ENCODE measurements at places on chromosomes 5 and 9.
A peak's percentile ranks its signal among the peaks of the same experiment; 100 is the strongest.

- DNase-seq = no peak
Observed at GRCh38 chr9:96080364-96080763, 204.9 kb downstream of the ERCC6L2 start.

DNA sequence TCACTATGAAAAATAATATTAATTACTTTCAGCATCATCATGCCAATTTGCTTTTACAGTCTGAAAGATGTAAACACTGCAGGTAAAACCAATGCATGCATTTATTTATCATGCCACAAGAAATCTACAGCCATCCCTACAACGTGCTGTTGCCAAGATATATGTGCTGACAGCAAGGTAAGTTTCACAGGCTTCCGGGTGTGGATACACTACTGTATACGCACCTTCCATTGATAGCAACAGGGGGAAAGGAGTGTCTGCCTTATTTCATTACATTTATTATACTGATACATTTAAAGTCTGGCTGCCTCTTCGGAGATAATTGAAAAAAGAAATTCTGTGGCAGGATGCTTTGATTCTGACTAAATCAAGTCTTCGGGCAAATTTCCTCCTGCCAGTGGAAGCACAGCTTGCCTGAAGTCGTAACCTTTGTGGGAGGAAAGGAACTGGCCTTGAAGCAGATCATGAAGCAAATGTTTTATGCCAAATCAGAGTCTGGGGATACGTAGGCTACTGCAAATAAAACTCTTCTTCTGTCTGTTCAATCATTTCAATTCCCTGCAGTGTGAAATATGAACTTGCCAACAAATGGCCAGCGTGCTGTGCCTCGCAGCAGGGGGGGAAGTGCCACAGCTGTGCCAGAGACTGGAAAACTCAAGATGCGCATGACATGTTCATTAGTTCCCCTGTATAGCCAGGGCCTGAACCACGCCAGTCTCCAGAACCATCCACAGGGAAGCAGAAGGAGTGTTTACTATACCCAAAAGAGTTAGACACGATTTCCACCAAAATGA, 268.1 kb downstream of the EFNA5 start:
- no peak for DNase-seq

GRCh38 chr5:178839319-178839704, 20.4 kb upstream of the ZNF354B start:
- DNase-seq = peak; percentile 29

DNA sequence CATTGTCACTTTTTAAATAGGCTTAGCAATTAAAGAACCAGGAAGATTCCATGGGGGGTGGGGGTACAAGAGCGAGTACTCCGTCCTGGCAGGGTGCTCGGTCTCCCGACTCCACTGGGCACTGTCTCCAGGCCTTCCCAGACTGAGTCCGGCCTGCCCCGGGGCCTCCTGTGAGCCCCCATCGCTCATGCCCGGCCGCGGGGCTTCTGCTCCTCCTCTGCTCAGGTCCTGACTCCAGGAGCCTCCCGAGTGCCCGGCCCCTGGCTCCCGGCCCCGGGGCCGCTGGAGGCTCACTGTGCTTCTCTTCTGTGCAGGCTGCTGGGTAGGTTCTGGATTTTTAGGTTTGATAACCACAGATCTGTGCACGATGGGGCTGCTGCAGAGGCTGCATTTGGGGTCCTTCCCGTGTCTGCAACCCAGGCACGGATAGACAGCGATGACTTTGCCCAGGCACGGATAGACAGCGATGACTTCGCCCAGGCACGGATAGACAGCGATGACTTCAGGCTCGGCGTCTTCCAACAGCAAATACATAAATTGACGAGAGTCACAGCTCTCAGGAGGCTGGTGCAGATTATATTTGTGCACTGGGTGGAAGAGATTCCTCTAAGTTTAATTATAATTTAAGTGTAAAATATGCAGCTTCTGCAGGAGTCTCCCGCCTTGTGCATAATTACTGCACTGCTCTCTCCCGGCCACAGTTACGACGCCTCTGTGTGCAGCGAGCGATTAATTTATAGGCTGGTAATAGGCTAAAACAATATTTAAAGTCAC, 74.8 kb upstream of the RXRA start:
- no peak for DNase-seq

DNA sequence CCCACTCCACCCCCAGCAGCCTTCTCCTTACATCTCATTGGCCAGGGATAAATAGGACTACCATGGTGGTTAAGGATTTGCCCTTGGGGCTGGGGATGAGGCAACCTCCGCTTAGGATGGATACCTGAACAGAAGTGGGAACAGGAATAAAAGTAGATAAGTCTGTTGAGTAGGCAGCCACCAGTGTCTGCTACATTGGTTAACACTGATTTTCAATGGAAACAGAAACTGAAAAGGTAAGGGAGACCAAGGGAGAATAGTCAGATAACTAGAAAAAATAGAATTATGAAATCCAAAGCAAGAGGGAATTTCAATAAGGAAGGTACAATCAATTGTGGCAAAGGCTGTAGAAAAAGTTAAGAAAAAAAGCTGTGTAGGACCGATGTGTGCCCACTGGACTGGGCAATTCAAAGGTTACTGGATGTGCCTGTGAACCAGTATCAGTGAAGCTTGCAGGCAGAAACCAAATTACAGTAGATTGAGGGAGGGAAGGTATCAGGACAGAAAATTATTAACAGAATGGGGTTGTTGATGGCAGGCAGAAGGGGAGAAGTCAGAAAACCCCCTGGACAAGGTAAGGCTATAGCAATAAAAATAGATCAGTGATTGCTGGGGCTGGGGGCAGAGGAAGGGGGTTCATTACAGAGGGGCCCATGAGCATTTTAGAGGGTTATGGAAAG, 48.7 kb downstream of the DNAJC21 start:
- no peak for DNase-seq

GRCh38 chr5:131787736-131788135, 9.1 kb downstream of the FNIP1 start:
- no peak for DNase-seq

DNA sequence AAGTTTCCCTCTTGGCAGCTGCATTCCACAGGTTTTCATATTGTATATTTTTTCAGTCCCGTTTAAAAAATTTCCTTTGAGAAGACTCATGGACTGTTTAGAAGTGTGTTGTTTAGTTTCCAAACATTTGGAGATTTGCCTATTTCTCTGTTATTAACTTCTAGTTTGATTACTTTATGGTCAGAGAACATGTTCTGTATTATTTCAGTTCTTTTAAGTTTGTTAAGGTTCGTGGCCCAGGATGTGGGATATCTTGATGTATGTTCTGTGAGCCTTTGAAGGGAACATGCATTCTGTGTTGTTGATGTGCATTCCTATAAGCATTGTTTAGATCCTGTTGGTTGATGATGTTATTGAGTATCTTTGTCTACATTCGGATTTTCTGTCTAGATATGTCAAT, 153.6 kb downstream of the CACNA1B start:
- DNase-seq = no peak

- peak; percentile 74 for DNase-seq
Observed at GRCh38 chr5:463952-464351, 21.0 kb downstream of the EXOC3 start.

DNA sequence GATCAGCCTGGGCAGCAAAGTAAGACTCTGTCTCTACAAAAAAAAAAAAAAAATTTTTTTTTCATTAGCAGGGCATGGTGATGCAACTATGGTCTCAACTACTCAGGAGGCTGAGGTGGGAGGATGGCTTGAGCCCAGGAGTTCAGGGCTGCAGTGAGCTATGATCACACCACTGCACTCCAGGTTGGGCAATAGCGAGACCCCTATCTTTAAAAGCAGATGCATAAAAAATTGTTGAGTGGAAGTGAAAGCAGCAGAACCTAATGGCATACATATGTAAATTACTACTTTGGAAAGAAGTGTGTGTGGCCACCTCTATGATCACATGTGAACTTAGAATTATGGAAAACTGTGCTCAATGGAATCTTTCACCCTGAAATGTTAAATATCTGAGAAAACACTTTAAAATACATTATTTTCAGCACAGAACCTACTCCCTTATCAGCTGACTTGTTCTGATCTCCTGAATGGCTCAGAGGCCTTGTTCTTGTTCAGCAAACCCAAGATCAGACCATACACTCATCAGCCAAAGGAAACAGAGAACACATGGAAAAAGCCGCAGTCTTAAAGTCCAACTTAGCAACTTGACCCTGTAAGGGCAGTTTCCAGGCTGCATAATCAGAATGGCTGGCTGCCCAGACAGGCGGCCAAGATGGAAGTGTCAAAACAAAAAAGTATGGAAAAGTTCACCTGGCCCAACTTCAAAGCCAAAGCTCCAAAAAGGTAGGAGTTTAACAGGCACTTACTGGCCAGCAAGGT, 56.5 kb downstream of the SIL1 start:
- DNase-seq = no peak

DNA sequence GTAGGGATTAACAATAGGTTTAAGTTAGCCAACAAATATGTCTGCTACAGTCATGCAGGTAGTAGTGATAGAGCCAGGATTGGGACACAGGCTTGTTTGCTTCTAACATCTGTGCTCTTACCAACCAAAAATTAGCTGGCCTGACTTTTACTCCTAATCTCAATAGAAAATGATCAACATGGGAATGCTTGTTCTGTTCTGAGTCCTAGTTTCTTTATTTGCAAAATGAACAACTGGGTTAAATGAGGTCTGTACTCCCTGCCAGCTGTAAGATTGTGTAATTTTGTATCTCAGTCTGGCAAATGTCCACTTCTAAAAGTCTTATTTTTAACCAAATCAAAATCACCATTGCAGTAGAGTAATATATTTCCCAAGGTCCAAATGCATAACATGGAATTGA, 216.8 kb downstream of the NMUR2 start:
- no peak for DNase-seq

GRCh38 chr5:92567831-92568450, 1013.1 kb downstream of the NR2F1-AS1 start:
- DNase-seq = no peak

- no peak for DNase-seq
Observed at GRCh38 chr5:35788724-35789123, 68.0 kb upstream of the IL7R start.

DNA sequence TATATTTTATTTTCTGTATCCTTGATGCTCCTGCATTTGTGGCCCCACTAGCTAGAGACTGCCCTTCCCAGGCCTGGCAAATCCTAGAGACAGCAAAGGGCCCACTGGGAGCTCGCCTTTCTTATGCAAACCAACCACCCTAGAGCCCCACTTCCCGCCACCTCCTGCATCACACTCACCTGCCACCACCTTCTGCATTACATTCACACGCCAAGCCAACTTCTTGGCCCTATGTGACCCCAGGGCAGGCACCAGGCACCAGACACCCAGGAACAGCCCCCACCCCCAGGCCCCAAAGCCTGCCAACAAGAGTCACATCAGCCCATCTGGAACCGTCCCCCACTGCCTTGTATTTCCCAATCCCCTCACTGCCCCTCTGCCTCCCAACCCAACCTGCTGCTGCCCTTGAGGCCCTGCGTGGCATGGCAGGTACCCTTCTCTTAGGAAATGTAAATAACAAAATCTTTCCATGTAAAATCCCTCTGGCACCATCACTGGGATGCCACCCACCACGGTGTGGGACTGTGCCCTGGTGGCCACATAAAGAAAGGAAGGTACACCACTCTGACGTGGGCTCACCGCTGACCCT, 22.0 kb downstream of the ROR2 start:
- DNase-seq = no peak

GRCh38 chr9:131836021-131836420, 96.1 kb upstream of the RAPGEF1 start:
- DNase-seq = no peak

GRCh38 chr5:72152545-72152944, 45.3 kb downstream of the MAP1B start:
- no peak for DNase-seq

DNA sequence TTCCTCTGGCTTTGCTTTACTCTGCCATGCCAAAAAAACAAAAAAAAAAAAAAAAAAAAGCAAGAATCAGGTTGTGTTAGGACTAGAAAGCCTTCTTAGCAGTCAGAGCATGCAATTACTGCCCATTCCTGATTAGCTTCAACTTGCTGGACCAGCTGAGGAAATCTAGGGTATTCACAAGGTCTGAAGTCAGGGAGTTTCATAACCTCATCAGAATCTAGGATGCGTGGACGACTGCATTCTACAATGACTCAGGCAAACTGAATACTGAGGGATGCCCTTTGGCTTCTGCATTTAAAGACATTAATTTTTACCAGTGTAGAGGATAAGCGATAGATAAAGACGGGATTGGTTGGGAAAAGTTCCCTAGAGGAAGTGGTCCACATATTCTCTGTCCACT, 39.2 kb upstream of the SHOC1 start:
- DNase-seq = no peak

DNA sequence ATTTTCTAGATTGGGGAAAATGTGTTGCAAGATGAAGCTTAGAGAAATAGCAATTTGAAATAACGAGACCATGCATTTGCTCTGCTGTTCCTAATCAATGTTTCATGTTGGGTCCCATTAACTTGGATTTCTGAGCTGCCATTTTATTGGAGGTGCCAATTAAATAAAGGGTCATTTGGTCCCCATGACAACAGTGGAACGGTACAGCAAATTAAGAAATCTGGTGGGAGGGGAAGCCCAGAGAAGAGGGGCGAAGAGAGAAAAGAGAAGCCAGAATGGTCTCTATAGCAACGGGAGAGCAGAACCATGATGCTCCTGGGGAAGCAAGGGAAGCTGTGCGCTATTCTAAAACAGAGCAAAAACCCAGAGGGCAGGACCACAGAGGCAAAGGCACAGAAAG, 120.2 kb downstream of the ENTREP1 start:
- no peak for DNase-seq

DNA sequence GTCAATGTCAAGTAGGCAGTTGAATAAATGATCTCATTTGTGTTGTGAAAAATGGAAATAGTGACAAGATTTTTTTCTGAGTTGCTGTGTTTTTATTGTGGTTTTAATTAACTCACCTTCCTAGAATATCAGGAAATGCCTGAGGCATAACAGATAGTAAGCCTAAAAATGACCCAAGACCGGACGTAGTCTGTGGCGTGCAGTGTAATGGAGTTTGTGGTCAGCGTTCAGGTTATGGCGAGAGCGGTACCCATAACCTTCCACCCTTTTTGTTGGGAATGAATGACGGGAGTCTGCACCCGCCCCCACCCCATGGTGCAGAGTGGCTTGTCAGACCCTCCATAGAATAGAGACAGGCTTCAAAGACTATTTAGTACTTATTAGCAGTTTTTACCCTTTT, 119.3 kb downstream of the GALNT10 start:
- no peak for DNase-seq

- DNase-seq = no peak
Observed at GRCh38 chr5:179416114-179416822, 71.0 kb upstream of the ADAMTS2 start.
